Left lobe of liver (tissue), 2 donors: ENCODE measurements at places on chromosomes 3 and 15. TPM values are rescaled to one million over a fixed set of nuclear protein-coding genes. Genes with fewer than 3 reads are reported as not detected.

DNA sequence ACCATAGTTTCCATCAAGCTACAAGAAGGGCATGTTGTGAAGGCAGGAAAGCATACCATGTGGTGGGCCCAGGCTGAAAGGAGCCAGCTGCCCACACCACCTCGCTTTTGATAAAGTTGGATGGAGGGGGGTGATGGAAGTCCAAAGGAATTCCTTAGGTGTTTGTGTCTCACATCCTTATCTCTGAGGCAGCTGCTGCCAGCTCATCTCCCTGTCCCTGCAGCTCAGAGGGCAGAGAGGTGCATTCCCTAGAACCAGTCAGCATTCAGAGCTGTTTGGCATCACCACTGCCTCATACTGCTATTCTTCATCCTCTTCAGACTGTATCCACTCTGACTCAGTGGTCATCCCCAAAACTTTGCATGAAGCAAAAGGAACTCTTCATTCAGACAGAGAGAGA, 141.5 kb upstream of the BFSP2 start:
- no peak for DNase-seq

GRCh38 chr3:166743481-166744134, 636.5 kb downstream of the ZBBX start:
- no peak for DNase-seq

The PLSCR5 gene
- not detected for total RNA-seq

- DNase-seq, result no peak
Measured at GRCh38 chr15:59615661-59616060, 4.1 kb downstream of the GCNT3 start.

DNA sequence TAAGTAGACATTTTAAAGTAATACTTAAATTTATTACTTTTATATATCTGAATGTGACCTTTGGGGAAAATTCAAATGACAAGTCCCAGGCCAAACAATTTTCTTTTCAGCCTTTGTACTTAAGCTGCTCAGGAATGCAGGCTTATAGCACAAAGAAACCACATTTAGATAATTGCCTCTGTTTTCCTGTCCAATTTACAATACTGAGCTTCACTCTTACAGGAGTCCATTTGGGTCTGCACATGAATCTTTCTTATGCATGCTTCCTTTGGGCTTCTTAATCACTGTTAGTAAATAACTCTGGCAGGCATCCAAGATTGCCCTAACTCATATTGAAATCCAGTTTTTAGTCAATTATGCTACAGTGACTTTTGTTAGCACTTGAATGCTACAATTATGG, 459.4 kb upstream of the TGFBR2 start:
- no peak for DNase-seq

- no peak for DNase-seq
Measured at GRCh38 chr3:26721047-26721446, 98.5 kb downstream of the LRRC3B start.

- DNase-seq, result no peak
Measured at GRCh38 chr3:29186131-29186599, 94.7 kb upstream of the RBMS3 start.
